Heart right ventricle (tissue), 16 donors: ENCODE measurements at places on chromosomes 2 and 18. TPM values are rescaled to one million over a fixed set of nuclear protein-coding genes. Genes with fewer than 3 reads are reported as not detected.
A peak's percentile ranks its signal among the peaks of the same experiment; 100 is the strongest.

DNA sequence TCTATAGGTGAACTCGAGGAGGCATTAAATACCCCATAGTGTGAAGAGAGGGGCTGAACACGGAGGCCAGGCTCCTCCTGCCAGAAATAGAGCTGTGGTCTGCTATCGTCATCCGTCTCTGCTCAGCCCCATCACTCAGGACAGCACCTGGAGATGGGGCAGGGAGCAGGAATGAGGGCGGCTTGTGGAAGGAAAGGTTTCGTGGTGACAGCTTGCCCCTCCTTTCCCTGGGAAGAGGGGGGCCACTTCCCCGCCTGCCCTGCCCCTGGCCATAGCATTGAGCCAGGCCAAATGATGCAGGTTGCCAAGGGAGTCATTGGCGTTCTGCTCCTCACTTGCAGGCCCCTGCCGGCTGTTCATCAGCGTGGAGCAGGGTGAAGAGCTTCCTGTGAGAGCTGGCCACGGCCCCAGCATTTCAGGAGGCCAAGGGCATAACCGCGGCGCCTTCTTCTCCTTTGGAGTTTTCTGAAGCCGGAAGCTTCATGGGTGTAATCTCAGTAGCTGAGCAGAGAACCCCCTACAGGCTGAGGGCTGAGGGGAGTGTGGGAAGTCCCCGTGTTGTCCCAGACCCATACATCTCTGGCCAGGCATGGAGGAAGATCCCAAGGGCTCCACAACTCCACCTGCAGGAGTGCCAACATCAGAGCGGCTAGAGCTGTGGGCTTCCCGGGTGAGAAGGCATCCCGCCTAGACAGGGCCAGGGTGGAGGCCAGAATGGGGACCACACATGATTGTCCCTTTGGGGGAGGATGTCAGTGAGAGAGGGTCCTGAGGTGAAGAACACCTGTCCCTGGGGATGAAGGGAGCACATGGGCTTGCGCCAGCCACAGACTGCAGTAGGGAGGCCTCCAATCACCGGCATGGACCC lies 112.5 kb upstream of the GLI2 start:
- DNase-seq: no peak

SERPINB4 gene
- 0.10 TPM for polyA plus RNA-seq

- no peak for DNase-seq
Observed at GRCh38 chr2:109295781-109296117, 166.7 kb downstream of the SH3RF3 start.

- DNase-seq: no peak
Observed at GRCh38 chr2:168355779-168356476, 100.1 kb upstream of the CERS6 start.

DNA sequence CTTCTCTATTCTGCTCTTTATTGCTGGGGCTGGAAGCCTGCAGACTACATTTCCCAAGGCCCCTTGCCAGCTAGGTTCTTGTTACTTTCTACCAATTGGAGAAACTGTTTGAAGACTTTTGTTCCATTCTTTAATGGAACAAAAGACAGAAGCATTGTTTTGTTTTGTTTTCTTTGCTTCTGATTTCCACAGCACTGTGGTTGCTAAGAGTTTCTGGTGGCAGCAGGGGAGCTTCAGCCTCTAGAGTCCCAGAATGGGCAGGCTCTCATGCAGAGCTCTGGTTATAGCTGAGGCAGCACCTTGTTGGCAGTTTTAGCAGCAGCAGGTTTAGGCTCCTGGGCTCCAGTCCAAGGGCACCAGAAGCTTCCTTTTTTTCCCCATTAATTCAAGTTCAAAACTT lies 234.3 kb downstream of the ETAA1 start:
- DNase-seq: no peak

DNA sequence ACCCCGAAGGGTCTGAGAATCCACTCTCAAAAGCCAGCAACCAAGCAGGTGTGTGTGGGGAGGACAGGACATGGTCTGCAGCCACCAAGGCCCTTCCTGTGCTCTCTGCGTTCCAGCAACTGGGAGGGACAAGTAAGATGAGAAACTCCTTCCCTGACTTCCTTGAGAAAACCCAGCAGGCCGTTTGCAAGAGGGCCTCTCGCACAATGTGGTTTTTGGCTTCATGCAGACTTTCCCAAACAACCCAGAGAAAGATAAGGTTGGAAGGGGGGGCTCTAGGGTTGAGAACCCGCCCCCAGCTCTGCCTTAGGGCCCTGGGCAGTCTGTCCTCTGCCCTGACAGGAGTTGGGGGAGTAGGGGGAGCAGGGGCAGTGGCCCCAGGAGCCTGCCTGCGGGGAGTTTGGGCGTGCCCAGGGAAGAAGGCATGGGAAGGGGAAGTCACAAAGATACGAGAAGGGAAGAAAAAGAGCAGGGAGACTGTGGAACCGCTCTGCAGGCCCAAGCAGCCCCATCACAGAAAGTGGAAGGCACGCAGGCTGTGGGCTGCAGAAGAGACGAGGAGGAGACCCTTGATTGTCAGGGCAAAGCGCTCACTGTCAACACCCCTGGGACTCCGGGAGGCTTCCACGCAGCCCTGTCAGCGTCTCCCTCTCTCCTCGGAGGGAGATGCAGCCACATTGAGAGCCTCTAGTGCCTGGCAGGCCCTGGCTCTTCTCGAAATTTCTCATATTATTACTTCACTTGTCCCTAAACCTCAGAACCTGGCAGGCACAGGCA lies 99.8 kb downstream of the SMAD7 start:
- DNase-seq: peak; percentile 80

DNA sequence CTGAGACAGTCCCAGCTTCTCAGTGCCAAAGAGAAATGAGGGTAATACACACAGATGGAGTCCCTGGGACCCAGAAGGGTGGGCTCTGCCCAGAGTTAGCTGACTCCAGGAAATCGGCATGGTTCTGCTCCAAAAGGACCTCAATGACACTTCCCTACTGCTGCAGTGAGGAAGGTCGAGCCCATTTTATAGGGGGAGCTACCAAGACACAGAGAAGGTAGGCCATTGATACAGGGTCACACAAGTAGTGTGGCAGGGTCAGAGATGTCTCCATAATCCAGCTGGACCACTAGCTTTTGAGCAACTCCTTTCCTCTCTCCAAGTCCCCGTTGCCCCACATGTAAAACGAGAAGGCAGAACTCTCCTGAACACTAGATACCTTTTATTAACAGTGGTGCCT lies 276.9 kb downstream of the MYCN start:
- DNase-seq: no peak

LCLAT1 gene
- 8.0 TPM for polyA plus RNA-seq

PCARE gene
- 0.04 TPM for polyA plus RNA-seq

PXDN gene
- 19.1 TPM for polyA plus RNA-seq

DNA sequence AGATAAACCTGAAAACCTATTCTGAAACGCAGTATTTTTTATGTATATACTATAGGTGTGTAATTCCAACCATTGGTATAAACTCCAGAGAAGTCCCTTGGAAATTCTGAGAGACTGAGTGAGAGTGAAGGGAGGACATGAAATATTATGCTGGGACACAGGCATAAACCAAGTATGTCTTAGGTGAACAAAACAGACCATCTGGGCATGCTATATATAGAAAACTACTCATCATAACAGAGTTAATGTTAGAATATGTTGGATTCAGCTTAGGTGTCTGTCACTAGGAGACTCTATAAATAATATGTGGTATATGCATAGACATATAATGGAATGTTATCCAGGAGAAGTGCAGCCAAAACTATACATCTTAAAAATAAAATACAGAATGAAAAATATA lies 282.6 kb downstream of the LRP1B start:
- DNase-seq: no peak

DNA sequence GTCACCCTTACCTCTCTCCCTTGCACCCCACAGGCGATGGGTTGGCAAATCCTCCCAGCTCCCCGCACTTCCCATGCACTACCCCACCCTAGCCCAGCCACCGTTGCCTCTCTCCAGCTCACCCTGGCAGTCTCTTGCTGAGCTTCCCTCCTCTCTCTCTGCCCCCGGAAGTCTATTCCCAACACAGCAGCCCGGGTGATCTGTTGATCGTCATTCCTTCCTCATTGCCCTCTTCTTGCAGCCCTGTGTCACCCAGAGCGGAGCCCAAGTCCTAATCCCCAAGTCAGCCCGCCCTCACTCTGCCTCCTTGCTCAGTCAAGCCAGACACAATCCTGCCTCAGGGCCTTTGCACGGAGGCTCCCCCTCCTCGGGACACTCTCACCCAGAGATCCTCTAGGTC lies 55.2 kb downstream of the CIB4 start:
- DNase-seq: no peak

DNA sequence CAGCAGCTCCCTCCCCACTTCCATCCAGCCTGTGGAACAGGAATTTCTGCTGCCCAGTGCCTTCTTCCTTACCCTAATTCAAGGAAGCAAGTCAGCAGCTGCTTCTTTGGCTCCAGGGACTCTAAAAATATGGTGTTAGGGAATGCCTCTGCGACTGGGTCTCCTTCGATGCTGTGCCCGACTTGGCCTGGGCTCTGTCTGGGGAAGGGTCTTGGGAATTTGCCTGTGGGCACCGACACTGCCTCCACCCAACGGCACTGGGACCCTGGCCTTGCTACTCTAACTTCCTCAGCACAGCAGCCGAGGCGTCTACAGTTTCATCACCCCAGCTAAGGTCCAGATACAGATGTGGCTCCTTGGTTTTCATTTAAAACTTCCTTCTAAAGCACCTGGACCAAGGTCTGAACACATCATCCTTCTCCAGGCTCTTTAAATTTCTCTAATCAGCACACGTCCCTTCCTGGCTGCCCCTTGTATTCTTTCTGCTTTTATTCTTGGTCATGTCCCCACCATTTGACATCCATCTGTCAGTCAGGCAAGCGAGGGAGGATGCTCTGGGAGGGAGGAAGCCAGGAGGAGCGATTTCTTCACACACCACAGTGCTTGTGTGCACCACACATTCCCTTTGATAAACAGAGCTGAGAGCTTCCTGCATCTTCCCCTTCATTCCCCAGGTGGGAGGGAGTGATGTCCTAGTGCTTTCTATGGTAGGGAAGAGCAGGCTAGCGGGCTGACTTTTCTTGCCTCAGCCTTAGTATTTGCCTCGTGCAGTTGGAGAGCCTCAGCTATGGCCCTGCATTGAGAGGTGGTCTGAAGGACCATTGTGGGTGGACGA lies 6.8 kb downstream of the LBH start:
- no peak for DNase-seq

PRR30 gene
- polyA plus RNA-seq: not detected

LYG1 gene
- polyA plus RNA-seq: 4.6 TPM

- no peak for DNase-seq
Observed at GRCh38 chr2:100113990-100114433, 28.4 kb downstream of the AFF3 start.

DNA sequence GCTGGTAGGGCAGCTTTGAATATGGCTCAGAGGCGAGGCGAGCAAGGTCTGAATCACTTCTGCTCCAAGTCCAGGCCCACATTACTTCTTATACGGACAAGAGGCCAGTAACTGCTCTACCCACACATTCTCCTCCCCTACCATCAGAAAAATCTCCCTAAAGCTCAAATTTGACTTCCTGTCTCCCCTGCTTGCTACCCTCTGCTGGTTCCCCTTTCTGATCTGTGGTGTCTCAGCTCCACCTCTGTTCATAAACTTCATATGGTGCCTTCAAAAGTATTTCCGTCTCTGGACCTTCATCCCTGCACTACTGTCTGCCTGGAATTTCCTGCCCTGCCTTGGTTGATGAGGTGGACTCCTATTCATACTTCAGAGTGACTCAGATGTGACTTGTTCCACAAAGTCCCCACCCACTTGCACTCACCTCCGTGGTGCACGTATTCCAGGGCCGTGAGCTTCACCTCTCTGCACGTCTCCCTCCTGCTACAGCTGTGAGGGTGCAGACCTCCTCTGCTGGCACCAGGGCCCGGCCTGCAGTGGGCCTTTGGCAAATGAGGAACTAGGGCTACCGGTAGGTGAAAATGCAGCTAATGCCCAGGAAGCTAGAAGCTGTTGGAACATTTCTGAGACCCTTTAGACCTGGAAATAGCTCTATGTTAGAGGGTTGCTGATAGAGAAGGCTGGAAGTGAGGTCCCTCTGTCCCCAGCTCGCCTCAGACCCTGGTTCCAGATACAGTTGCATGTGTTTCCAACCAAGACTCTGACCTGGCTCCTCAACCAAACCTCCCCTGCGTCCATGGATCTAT lies 24.6 kb upstream of the KCMF1 start:
- DNase-seq: no peak

DNA sequence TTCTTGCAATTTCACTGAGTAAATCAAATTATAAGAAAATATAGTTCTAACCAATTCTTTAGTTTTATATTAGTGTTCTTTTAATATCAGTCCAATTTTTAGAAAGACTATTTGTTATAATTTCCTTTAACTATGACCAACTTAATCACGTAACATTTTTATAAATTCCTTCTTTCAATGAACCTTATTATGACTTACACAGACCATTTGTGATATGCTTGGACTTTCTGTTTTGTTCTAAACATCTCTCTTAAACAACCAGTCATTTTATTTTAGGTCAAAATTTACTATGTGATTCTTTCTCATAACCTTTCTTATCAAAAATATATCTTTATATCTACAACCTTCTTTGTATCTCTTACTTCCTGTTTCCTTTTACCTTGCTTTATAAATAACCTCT lies 39.5 kb upstream of the DYNAP start:
- no peak for DNase-seq

- no peak for DNase-seq
Observed at GRCh38 chr18:72762515-72763122, 105.2 kb downstream of the NETO1 start.

TCF7L1 gene
- 4.7 TPM for polyA plus RNA-seq

DNA sequence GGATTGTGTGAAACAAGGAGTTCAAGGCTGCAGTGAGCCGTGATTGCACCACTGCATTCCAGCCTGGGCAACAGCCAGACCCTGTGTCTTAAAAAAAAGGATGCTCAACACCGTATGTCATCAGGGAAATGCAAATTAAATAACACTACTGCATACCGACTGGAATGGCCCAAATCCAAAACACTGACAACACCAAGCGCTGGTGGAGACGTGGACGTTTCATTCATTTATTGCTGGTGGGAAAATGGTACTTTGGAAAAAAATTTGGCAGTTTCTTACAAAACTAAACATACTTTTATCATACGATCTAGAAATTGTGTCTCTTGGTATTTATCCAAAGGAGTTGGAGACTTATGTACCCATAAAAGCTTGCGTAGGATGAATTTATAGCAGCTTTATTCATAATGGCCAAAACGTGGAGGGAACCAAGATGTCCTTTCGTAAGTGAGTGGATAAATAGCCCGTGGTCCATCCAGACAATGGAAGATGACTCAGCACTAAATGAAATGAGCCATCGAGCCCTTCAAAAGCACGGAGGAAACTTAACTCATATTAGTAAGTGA lies 24.2 kb downstream of the NEU4 start:
- no peak for DNase-seq

GRCh38 chr18:76982038-76982437 lies 150.5 kb downstream of the MBP start:
- no peak for DNase-seq

ACADL gene
- polyA plus RNA-seq: 2.1 TPM

DNA sequence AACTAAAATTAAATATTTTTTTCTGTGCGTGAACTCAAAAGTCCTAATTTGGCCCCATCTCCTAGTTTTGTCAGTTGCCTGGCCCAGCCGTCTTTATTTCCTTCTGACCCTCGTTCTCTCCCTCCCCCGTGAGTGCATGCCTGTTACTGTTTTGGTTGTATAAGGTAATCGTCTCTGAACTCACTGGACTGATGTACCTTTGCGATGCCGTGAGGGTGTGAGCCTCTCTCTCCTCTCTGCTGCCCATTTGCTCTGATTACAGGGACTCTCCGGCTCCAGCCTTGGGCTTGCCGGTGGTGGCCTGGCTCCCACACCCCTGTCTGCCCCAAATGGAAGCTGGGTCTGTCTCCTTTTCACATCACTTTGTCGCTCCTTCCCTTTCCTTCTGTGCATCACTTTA lies 66.5 kb upstream of the RBM44 start:
- DNase-seq: no peak

CXCR2 gene
- polyA plus RNA-seq: 0.22 TPM

GRCh38 chr2:43810888-43811287 lies 27.8 kb downstream of the ABCG5 start:
- no peak for DNase-seq
